H7 (cell line): ENCODE measurements at places on chromosomes 3 and 15. TPM values are rescaled to one million over a fixed set of nuclear protein-coding genes. Genes with fewer than 3 reads are reported as not detected.

The XCR1 gene
- total RNA-seq, result not detected in 2 replicates

The GHSR gene
- total RNA-seq, result not detected in 2 replicates

The TRIM59 gene
- 32.6 and 42.3 TPM in 2 replicates for total RNA-seq

The RARRES1 gene
- not detected in 2 replicates for total RNA-seq

The PLSCR2 gene
- 5.1 TPM in 1 of 2 replicates, not detected in the other for total RNA-seq

The PSTPIP1 gene
- total RNA-seq, result 0.21 and 1.3 TPM in 2 replicates

The TRAIP gene
- total RNA-seq, result 16.1 and 24.9 TPM in 2 replicates

The ZXDC gene
- 27.2 and 33.2 TPM in 2 replicates for total RNA-seq

The ILDR1 gene
- total RNA-seq, result 1.00 and 1.1 TPM in 2 replicates

The TCTA gene
- 5.8 and 10.9 TPM in 2 replicates for total RNA-seq

The SOX2 gene
- 233 and 264 TPM in 2 replicates for total RNA-seq

The TAMM41 gene
- 6.4 and 9.0 TPM in 2 replicates for total RNA-seq

The NEK10 gene
- total RNA-seq, result 0.03 and 0.30 TPM in 2 replicates

The COL6A5 gene
- total RNA-seq, result not detected in 2 replicates

The SMAD6 gene
- 24.8 and 25.4 TPM in 2 replicates for total RNA-seq

The FOXL2 gene
- total RNA-seq, result 1.6 and 2.2 TPM in 2 replicates

The GP5 gene
- total RNA-seq, result not detected in 2 replicates

The MON1A gene
- total RNA-seq, result 10.2 and 15.9 TPM in 2 replicates

The MKRN3 gene
- not detected in 2 replicates for total RNA-seq

The RNF111 gene
- total RNA-seq, result 13.8 and 19.0 TPM in 2 replicates

The NR2F2 gene
- 0.17 TPM in 1 of 2 replicates, not detected in the other for total RNA-seq

The CKMT1A gene
- total RNA-seq, result 14.9 and 26.1 TPM in 2 replicates

The TMEM207 gene
- not detected in 2 replicates for total RNA-seq

The TMEM40 gene
- total RNA-seq, result 1.8 TPM in 1 of 2 replicates, not detected in the other

The POLQ gene
- total RNA-seq, result 9.4 and 13.3 TPM in 2 replicates

The GASK1A gene
- 3.4 and 4.5 TPM in 2 replicates for total RNA-seq

The ACTRT3 gene
- total RNA-seq, result 3.2 and 3.3 TPM in 2 replicates

The C3orf22 gene
- not detected in 2 replicates for total RNA-seq

The CLRN1 gene
- total RNA-seq, result 0.17 and 0.22 TPM in 2 replicates

The ZIC1 gene
- total RNA-seq, result 2.0 and 3.5 TPM in 2 replicates

The CLSTN2 gene
- 0.10 and 0.15 TPM in 2 replicates for total RNA-seq
